ENCODE measurements at places on chromosomes 7 and 10. TPM values are rescaled to one million over a fixed set of nuclear protein-coding genes. Genes with fewer than 3 reads are reported as not detected.
A peak's percentile ranks its signal among the peaks of the same experiment; 100 is the strongest.

FANK1 gene
- total RNA-seq = 0.44 TPM

GRCh38 chr7:20581956-20582355 lies 33.5 kb upstream of the ABCB5 start:
- DNase-seq = no peak

DNA sequence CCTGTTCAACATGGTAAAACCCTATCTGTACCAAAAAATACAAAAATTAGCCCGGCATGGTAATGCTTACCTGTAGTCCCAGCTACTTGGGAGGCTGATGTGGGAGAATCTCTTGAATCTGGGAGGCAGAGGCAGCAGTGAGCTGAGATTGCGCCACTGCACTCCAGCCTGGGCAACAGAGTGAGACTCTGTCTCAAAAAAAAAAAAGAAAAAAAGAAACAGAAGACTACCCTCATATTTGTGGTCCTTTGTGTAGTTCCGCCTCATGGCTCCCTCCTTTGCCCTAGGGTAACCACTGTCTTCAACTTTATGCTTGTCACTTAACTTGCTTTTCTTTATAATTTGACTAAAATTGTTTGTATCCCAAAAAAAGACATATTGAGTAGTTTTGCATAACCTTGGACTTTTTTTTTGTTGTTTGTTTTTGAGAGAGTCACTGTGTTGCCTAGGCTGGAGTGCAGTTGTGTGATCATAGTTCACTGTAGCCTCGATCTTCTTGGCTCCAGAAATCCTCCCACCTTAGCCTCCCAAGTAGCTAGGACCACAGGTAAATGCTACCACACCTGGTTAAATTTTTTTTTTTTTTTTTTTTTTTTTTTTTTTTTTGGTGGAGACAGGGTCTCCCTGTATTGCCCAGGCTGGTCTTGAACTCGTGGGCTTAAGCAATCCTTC lies 3.7 kb downstream of the ZNF487 start:
- DNase-seq = no peak

DNA sequence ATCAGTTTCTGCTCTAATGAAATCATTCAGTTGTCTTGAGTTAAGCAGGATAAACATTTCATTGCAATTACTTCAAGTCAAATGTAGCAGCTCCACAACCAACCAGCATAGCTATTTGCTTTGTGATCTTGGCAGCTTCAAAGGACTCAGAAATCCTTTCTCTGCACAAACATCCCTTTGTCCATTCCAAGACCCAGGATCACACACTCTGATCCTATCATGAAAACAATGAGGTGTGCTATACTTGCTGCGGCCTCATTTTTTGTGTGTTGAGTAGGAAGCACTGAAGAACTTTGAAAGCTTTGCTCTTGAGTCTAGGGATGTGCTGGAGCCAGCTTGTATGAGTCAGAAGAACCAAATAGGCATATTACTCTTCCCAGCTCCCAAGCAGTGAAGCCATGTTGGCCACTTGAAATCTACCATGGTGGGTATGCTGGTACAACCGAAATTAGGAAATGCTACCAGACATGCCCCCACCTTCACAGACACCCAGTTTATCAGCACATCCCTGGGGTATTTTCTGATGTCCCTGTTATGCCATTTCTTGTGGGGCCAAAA lies 199.4 kb upstream of the PRSS58 start:
- no peak for DNase-seq

CYP3A5 gene
- 0.59 TPM for total RNA-seq

DNA sequence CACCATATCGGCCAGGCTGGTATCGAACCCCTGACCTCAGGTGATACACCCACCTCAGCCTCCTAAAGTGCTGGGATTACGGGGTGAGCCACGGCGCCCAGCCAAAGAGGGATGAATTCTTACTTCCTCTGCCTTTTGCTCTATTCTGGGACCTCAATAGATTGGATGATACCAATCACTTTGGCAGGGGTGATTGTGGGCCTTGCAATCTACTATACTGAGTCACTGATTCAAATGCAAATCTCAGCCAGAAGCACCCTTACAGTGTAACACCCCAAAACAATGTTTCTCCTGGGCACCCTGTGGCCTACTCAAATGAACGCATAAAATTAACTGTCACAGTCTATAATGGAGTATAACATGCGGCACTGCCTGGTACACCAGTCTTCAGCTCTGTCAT lies 596.7 kb upstream of the LRRTM3 start:
- DNase-seq = no peak

- no peak for DNase-seq
These were observed 365.3 kb downstream of the REEP3 start for GRCh38 chr10:63886281-63887022.

FGFR2 gene
- 19.0 TPM for total RNA-seq

DNA sequence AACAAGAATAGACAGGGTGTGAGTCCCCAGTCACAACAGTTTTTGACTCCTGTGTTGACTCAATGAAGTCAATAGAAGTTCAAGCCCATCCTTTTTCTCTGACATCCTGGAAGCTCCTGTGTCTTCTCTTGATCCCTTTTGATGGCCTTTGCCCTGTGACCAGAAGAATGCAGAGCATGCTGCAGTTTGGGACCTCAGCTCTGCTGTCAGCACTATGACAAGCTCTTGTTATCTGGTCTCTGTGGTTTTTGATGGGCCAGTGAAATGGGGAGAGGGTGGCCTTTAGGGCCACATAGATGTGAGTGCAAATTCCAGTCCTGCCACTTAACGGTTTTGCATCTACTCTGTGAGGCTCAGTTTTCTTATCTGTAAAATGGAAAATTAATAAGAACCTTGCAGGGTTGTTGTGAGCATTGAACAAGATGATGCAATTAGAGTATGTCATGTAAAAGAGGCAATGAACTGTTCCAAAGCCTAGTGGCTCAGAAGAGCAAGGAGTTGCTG lies 102.4 kb upstream of the IKZF1 start:
- no peak for DNase-seq

- no peak for DNase-seq
These were observed 435.5 kb upstream of the NRG3 start for GRCh38 chr10:81439445-81439844.

LRRC4 gene
- 7.2 TPM for total RNA-seq

LEP gene
- total RNA-seq = 2.2 TPM

DNA sequence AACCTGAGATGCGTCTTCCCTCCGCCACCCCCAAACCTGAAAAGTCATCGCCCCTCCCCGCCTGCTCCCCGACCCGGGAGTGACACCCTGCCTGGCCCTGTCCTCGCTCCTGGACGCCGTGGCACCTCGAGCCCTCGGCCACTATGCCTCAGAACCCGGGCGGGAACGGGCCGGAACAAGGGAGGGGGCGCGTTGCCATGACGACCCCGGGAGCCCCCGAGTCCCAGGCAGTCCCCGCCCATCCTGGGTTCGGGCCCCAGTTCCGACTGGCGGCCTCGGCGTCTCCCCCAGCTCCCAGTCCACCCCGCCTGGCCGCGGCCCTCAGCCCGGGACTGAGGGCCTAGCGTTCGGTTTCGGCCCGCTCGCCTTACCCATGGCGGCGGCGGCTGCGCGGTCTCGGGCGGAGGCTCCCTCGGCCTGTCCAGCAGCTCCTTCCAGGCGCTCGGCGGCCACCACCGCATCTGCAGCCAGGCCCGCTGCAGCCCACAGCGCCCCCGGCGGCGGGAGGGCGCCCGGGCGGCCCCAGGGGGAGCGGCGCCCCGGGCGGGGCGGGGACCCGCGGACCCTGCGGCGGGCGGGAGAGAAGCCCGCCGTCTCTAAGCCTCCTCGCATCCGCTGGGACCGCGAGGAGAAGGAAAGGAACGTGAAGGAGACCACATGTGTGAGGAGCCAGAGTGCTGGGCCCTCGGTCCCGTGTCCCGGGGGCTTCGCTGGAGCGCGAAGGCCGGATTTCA lies at the start of gene RUFY2:
TSS of gene RUFY2 (minus strand) at position 463 of the 734 bp plus-strand sequence. CDS start at position 375, 88 bp downstream.
- peak; percentile 63 for DNase-seq

DNA sequence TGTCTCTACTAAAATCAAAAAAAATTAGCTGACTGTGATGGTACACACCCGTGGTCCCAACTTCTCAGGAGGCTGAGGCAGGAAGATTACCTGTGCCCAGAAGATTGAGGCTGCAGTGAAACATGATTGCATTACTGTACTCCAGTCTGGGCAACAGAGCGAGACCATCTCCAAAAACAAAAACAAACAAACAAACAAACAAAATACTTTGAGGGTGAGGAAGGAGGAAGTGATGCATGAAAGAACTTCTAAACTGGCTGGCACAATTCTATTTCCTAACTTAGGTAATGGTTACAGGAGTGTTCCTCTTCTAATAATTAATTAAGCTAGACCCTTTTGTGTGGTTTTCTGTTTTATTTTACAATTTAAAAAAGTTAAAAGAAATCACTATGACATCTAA lies 15.5 kb downstream of the WAPL start:
- DNase-seq = no peak

EGR2 gene
- total RNA-seq = 5.9 TPM

DNA sequence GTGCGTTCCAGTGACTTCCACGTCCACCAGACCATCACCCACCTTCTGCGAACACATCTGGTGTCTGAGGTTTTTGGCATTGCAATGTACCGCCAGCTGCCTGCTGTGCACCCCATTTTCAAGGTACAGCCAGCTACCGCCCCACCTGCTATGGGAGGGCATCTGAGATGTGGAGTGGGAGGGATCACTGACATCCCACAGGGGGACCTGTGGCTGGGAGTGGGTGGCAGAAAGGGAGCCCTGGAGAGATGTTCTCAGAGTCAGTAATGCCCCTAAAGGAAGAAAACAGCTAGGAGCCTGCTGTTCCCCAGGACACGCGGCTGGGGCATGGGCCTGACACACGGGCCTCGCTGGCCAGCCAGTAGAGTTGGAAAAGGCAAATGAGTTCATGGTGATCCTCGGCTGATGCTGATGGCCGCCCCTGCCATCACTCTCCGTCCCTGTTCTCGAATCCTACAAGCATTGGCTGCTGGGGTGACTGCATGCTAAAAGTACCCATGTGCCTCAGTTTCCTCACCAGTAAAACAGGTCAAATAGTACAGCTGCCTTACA lies 66.6 kb downstream of the ALOX5 start:
- DNase-seq = peak; percentile 54

CFAP43 gene
- total RNA-seq = 0.12 TPM

DNA sequence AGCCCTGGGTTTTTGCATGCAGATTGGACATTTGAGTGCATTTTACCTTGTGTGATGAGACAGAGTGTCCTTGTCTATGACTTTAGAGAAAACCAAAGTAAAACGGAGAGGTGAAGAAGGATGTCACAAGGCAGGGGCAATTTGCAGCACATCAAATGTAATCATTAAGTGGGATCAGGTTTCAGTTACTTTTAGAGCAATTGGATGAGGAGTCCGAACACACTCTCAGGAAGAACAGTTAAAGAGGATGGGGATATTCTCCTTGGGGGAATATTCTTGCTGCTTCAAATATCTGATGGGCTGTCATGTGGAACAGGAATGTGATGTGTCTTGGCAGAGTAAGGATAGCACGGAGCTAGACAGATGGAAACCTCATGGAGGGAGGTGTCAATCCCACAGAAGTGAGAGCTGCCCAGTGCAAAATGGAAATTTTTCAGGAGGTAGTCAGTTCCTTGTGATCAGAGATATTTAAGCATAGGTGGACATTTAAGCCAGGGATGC lies 757 bp downstream of the RAB19 start:
- no peak for DNase-seq

SFTPD gene
- 2.1 TPM for total RNA-seq

DNA sequence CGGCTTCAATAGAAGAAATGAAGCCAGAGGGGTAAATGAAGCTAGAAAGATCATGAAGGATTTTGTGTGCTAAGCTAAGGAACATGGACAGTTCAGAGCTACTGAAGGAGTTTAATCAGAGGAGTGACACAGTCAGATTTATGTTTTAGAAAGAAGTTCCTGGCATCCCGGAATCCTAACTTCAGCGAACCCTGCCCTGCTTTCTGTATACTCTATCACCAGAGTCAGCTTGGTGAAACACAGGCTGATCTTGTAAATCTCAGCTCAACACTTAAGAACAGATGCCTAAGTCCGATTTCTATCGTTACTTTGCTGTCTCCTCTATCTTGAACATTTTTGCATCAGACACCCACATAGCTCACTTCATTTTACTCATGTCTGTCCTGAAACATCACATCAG lies 9.1 kb downstream of the AHR start:
- no peak for DNase-seq

GRCh38 chr7:33070831-33071230 lies 8.3 kb upstream of the NT5C3A start:
- DNase-seq = no peak

PPP1R17 gene
- not detected for total RNA-seq

GRCh38 chr7:101426303-101427011 lies 63.8 kb downstream of the COL26A1 start:
- no peak for DNase-seq

WAPL gene
- total RNA-seq = 20.2 TPM

SHTN1 gene
- total RNA-seq = 3.2 TPM

DNA sequence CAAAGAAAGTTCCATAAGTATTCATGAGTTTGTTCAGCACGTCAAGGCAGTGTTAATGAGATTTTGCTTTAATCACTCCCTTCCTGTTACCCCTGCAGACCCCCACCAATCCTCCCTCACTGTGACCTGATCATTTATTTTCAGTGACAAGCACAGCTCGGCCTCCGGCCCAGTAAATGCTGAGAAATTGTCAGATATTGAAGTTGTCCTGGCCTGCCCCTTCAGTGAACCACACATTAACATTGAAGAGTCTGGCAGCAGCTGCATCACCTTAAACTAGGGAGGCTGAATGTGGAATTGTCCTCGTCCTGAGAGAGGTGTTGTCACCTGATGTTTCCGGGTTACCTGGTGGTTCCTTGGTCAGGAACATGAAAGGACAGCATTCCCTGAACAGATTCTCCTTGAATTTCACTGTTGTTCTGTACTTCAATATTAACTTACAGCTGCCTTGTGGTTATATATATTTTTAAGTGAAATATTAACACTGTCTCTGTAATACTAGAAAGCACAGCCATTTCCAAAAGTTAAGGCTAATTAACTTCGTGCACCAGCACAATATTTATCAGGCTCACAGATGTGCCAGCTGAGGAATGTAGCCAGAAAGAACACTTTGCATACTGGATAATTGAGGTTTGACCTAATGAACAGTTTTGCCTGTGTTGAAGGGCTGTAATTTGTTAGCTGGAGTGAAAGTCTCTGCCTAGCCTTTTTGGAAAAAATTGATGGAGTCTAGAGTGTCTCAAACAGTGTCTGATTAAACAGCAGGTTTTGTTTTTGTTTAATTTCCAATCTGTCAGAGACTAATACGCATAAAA lies 265.3 kb downstream of the HDAC9 start:
- DNase-seq = no peak

GRCh38 chr7:91336106-91336505 lies 71.9 kb downstream of the FZD1 start:
- DNase-seq = no peak
